ENCODE measurements at places on chromosomes 7 and 10.

- DNase-seq, result no peak
Measured at GRCh38 chr7:25482631-25483030, 254.3 kb upstream of the NPVF start.

DNA sequence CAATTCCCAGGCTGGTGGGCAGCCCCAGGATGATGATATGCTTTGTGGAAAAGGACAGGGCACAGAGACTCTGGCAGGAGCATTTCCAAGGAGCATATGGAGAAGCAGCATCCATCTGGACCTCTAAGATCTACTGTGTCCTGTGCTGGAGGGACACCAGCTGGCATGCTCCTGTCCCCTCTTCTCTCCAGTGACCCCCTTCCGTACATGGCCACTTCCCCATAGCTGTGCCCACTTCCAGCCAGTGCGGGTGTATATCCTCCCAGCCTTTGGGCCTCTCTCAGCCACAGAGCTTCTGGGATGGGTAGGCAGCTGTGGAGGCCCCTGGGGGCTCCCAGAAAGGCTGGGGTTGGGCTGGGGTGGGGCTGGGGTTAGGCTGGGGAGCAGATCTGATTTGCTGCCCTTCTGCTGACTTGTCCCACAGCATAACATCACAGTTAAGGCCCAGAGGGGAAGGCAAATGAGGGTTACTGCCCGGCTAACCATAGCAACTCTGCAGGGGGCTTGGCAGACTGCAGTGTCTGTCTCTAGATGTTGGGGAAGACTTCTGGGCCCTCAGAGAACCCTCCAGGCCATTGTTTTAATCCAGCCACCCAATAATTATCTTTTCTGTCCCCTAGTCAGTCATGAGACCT, 6.3 kb downstream of the NPFFR1 start:
- DNase-seq, result no peak

DNA sequence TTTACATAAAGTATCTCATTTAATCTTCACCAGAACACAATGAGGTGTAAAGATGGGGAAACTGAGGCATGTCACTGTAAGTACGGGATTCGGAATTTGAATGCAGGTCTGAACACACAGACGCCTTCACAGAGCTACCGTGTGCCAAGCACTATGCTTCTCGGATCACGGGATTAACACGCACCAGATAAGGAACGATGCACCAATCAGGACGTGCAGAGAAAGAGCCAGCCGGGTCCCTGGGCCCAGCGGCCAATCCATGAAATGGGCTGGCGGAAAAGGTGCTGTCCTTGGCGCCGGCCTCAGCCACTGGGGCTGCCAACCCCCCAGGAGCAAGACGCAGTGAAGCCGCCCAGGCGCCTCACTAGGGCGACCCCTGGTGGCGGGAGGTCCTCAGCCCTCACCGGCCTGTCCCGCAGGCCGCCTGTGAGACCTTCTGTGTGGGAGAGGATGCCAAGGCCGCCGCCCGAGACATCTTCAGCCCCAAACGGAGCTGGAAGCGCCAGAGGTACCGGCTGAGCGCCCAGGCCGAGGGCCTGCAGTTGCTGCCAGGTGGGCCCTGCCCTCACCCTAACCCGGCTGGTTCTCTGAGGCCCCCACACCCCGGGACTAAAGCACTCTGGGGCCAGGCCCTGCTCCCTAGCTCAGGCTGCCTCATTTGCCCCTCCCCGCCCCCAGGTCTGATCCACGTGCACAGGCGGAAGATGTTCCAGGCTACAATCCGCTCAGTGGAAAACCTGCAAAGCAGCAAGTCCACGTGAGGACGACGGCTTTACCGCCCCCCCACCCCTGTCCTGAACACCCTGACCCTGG, 15.6 kb downstream of the ATG9B start:
- peak; percentile 84 for DNase-seq

DNA sequence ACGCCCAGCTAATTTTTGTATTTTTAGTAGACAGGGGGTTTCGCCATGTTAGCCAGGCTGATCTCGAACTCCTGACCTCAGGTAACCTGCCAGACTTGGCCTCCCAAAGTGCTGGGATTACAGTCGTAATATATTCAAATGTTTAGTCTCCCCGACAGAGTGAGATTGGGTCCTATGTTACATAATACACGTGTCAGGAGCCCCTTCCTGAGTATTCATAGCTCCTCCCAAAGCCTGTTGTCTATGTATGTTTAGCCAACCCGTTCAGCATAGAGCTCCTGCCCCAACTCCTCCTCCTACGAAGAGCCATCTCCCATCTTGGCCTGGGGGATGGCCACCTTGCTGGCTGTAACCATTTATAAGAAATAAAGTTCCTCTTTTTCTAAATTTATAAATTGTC, 2.7 kb upstream of the PPP2R2D start:
- no peak for DNase-seq

GRCh38 chr7:95874129-95874528, 101.8 kb downstream of the DYNC1I1 start:
- no peak for DNase-seq

- DNase-seq, result no peak
Measured at GRCh38 chr7:75623390-75624133, 115.2 kb downstream of the HIP1 start.

GRCh38 chr10:108970016-108970415, 953.3 kb downstream of the XPNPEP1 start:
- DNase-seq, result peak; percentile 12

GRCh38 chr7:157952050-157952667, 615.4 kb downstream of the DNAJB6 start:
- no peak for DNase-seq

DNA sequence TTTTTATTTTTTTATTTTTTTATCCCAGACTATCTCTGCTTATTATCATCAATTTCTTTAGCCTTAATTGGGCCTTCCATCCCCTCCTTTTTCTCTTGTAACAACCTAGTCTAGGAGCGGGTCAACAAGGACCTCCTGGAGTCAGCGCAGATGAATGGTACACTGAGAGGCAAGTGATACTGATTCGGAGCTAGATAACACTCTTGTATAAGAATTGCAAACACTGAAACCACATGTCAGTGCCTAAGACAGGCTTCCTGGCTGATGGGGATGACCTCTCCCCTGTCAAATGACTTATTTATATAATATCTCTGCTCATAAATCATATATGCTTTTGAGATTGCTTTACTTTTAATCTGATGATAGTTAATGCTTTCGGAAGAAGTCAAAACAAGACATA, 22.7 kb downstream of the BPGM start:
- no peak for DNase-seq

DNA sequence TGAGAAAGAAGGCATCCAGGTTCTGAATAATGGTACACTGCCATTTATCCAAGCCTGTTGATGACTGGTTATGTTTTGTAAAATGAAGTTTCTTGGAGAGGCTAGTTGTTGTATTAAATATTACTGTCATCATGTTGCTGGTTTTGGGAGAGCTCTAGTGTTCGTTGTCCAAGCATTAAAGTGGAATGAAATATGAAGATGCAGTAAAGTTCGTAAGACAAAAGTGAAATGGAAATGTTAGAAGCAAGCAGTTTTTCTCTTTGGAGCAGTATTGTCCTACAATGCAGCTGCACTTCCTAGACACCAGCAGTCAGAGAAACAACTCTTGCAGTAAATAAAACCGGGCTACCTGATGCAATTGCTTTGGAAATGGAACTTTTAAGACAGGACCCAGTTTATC, 156.8 kb upstream of the FZD1 start:
- no peak for DNase-seq

DNA sequence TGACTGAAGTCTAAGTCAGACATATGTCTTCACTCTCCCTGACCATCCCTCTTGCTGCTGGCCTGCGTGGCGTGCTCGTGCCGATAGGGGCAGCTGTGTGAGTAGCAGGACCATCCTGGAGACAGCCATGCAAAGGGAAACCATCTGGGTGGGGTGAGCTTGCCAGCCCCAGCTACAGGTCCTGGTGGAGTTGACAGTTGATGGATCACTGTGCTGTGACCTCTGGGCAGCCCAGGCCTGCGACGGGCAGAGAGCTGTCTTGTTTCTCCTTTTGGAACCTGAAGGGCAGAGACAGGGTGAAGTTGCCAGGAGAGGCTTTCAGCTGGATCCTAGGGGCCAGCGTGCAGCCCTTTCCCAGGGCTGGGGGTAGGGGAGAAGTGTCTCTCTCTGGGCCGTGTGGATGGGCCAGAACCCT, 44.7 kb downstream of the GRK5 start:
- no peak for DNase-seq

DNA sequence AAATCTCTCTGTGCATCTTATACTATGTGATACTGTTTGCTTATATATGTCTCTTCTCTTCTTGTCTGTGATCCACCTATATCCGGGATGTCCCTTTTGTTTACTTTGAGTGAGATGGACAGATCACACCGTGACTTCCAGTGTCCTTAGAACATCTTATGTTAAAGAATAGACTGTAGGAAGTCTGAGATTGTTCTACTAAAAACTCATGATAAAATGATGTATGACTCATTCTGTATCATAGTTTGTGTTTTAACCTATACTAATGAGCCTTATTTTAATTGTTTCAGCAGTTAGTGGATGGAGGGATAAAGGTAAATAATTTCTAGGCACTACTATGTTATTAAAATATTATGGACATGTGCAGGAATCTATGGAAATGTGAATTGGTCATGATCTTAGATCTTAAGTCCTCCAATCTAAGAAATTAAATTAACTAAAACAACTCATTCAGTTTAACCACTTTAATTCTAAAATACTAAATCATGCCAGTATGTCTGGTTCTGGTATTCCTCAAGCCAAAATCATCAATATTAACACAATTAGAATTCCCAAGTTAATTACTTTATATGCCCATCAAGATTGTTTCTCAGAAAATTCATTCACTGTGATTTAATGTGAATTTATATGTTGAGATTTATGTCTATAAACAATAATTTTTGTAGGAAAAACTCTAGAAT, 32.0 kb downstream of the ITGB8 start:
- DNase-seq, result no peak

DNA sequence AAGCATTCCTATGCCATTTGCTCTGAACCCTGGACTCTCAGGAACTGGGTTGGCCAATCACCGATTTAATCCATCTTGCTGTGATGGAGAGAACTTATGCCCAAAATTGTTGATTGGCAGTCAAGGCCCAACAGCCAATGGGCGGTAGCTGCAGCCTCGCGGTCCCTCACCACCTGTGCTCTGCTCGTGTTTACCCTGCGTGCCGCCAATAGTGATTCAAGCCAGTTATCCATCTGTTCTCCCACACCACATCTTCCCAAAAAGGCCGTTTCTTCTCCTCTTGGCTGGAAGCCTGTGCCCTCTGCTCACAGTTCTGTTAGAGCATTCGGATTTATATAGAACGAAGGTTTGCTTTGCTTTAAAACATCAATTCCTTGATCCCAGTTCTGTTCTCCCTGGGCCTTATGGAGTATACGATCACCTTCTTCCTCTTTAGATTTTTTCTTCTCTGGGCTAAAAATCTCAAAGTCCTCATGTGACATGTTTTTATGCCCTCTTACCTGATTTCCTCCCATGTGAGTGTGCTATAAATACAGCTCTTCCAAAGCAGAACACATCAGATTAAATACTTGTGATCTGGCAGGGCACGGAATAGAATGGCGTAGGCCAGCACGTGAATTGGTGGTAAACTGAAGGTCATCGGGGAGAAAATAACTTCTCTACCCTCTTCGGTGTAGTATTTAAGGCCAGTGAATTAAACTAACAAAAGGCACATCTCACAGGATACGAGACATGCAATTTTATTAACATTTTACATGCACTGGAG, 212.8 kb downstream of the NSUN6 start:
- DNase-seq, result no peak

DNA sequence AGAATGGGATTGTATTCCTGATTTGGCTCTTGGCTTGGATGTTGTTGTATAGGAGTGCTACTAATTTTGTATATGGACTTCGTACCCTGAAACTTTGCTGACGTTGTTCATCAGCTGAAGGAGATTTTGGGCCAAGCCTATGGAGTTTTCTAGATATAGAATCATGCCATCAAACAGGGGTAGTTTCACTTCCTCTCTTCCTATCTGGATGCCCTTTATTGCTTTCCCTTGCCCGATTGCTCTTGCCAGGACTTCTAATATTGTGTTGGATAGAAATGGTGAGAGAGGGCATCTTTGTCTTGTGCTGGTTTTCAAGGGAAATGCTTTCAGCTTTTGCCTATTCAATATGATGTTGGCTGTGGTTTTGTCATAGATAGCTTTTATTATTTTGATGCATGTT, 92.3 kb downstream of the CCDC7 start:
- DNase-seq, result no peak

- no peak for DNase-seq
Measured at GRCh38 chr7:450741-451140, 68.9 kb downstream of the PDGFA start.

DNA sequence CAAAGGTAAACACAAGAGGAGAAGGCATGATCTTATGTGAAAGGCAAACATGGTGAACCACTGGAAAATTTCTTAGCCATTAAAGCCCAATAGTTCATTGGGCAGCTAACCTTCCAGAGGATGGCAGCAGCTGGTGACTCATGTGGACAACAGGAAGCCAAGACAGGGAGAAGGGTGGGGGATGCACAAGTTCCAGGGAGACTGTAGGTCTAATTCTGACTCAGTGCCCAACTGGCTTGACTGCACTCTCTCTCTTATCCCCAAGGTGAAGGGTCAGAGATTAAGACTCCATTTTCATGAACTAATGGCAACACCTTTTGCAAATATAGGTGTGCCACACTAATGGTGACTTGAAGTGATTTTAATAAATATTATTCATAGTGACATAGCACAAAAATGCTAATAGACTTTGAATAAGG, 47.9 kb upstream of the SLC35B4 start:
- DNase-seq, result no peak

DNA sequence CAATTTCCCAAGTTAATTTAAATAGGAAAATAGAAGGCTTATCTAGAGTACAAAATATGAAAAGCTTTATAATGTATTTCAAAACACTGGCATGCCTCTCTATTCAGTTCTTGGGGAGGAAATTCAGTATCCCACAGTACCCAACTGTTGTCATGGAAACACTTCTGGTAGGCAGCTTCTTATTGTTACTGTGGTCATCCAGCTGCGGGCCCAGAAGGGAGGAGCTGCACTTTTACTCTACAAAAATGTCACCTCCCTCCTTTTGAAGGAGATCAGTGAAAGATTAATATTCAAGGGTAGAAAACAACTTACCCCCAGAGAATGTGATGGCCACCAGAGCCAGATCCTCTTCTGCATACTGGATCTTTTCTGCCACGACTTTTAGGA, 202.8 kb downstream of the RAPGEF5 start:
- DNase-seq, result peak; percentile 4

- DNase-seq, result no peak
Measured at GRCh38 chr10:7186387-7187018, 224.3 kb downstream of the SFMBT2 start.

DNA sequence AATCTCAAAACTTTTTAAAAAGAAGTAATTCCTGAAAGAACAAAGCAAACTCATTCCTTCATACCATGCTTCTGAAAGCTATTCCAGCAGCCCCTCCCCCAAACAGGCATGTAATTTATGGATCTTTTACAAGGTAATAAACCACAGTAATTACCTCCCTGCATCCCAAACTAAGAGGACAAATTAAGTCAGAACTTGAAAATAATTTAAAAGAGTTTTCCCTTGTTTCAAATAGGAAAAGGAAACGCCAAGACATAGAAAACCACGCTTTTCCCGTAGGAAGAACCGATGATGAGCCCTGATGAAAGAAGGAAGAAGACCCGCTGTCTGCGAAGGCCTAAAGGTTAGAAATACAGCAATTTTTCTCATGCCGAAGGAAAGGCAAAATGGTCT, 8.9 kb downstream of the HOXA4 start:
- no peak for DNase-seq

Data from hematopoietic multipotent progenitor cell treated with erythropoietin and hydrocortisone succinate and interleukin-3 and kit ligand, for 8 days (in vitro differentiated cells).